Stimulated activated CD8-positive, alpha-beta memory T cell treated with anti-CD3 and anti-CD28 coated beads, Interleukin-4, amount 100 ng/mL, for 1 hour (primary cell): ENCODE measurements at places on chromosomes 5 and 9.

DNA sequence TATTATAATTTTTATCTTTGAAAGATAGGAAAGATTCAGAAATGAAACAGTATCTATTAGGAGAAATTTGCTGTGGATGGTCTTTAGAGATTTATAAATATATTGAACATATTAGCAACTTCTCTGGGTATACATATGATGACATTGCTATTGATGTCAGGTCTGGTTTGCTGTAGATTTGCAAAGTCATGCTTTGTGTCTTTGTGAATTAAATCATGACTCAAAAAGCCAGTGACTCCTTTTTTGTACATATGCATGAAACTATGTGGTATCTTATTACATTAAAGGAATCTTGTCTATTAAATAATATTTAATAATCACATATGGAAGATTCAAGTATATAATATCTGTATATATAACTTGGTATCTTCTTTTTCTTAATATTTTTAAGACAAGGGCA, 141.9 kb downstream of the ST8SIA4 start:
- DNase-seq, result no peak

GRCh38 chr9:38641985-38642864, 21.8 kb upstream of the ANKRD18A start:
- no peak for DNase-seq

GRCh38 chr9:136717399-136717798, 5.0 kb downstream of the DIPK1B start:
- no peak for DNase-seq

DNA sequence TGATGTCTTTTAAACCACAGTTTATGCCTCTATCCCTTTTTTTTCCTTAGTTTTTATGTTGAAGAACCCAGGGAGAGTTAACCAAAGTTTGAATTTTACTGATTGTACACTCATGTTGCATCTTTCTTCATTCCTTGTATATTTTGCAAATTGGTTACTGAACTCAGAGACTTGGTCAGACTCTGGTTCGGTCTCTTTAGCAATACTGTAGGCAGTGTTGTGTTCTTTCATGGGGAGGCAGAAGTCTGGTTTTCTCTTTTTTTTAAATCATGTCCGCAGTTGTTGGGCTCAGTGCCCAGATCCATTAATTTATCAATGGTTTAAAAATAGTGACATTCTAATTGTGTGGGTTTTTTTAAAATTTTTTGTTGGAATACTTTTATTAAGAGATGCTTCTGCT, 23.4 kb downstream of the UBE2R2 start:
- DNase-seq, result no peak

DNA sequence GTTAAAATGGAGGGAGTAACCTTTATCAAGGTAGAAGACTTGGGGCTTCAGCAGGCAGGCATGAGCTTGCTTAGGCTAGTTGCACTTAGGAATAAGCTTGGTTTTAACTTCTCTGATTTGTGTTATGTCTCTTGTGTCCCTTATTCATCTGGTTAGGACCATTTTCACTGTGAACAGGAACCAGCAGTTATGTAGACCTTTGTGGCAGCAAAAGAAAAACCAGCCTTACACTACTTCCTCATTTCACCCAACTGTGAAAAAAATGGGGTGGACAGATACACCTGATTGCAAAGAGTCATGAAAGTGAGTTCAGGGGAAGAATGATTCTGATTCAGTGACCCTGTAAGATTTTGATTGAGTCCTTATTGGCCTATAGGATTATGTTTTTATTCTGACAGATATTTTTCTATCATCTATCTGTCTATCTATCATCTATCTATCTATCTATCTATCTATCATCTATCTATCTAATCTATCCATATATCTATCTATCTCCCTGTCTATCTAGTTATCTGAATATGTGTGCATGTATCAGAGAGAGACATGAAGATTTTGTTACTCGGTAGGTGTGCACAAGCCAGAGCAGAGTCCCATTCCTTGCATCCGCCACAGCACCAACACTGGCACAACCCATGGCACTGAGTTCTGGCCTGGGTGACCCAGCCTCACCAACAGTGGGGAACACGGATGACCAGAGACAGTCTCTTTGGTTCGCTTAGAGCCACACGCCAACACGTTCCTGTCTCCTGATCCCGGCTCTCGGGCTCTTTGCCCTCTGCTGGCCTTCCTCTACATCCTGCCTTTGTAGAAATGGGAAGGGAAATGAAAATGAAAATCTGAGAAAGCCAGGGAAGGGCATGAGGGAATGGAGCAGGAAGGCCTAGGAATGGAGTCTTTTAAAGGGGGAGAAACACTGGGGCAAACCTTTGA, 1.3 kb upstream of the ZNF366 start:
- DNase-seq, result no peak

GRCh38 chr5:159658266-159658925, 257.9 kb upstream of the ADRA1B start:
- DNase-seq, result no peak

- no peak for DNase-seq
Measured at GRCh38 chr9:12813960-12814876, 39.4 kb downstream of the LURAP1L start.

DNA sequence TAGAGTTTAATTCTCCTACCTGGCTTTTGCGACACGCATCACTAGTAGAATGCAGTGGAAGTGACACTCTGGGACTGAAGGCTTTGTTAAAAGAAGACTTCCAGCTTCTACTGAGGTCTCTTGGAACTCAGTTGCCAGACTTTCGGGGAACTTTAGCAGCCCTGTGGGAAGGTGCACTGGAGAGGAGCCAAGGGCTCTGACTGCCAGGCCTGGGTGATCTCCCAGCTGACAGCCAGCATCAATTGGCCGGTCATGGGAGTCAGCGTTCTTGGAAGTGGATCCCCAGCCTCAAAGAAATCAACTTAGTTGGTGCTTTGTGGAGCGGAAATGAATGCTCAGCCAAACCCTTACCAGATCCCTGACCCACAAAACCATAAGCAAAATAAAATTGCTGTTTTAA, 87.1 kb downstream of the OSTF1 start:
- DNase-seq, result no peak

GRCh38 chr5:9166202-9167112, 379.4 kb downstream of the SEMA5A start:
- no peak for DNase-seq

DNA sequence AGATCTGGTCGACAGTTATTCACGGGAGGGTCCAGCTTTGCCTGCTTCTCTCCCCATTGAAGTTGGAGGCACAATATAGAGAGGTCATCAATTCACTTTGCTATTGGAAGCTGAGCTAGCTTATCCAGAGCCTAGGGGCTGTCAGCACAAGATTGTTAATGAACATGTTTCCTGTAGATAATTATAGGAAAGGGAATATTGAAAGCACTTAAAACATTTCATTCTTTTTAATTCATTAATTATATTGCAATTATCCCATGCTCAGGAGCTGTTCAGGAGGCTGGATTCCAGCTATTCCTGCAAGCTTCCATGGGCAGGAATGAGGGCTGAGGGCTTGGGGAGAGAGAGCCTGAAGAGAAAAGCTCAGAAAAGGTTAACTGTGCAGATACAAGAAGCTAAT, 153.1 kb upstream of the BRINP1 start:
- no peak for DNase-seq

GRCh38 chr9:87584326-87584725, 86.7 kb downstream of the DAPK1 start:
- no peak for DNase-seq

DNA sequence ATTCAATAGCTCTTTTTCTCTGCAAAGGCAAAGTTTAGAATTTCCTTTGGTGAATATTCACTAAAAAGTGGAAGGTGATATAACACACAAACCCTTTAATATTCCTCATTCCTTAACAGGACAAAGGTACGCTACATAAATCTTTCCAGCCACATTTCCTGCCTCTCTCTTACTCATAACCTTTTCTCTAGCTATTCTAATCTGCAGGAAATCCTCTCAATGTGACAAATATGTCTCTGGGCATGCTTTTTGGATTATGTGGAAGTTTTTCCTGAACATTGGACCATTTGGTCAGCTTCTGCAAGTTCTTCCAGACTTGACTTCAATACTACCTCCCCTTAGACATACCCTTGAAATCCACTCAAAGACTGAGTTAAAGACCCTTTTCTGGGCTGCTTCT, 186.3 kb upstream of the TUSC1 start:
- DNase-seq, result no peak

DNA sequence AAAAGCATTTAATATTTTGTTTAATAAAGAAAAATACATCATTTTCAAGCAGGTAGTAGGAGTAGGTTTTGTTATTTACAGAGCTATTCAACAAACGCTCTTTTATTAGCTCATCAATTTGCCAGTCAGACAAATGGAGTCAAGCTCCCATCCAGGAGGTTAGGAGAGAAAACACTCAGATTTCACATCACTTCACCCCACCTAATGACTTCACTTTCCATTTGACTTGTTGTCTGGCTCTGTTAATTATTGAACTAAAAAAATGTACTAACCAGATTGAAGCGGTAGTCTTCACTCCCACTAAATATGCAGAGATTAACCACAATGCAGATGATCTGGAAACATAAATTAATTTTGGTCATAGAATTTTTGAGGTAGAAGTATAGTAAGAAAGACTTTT, 193.6 kb upstream of the VCAN start:
- no peak for DNase-seq

GRCh38 chr5:91494447-91494996, 111.4 kb upstream of the ARRDC3 start:
- DNase-seq, result no peak

GRCh38 chr5:147743012-147743411, 39.5 kb downstream of the JAKMIP2 start:
- DNase-seq, result no peak
